Vagina (tissue), 2 donors: ENCODE measurements at places on chromosomes 5 and 9.

- H3K27ac ChIP-seq, result peak overlapping the region; percentile 45
- no peak overlapping the region for H3K4me3 ChIP-seq
- no peaks in the 10 kb centered on the region for H3K36me3 ChIP-seq
- H3K4me1 ChIP-seq, result peaks cover 45% of the 10 kb centered on the region
- H3K27me3 ChIP-seq, result no peaks in the 10 kb centered on the region
- no peak for DNase-seq
These were observed 28.8 kb downstream of the PRRX2 start for GRCh38 chr9:129694243-129694646.

DNA sequence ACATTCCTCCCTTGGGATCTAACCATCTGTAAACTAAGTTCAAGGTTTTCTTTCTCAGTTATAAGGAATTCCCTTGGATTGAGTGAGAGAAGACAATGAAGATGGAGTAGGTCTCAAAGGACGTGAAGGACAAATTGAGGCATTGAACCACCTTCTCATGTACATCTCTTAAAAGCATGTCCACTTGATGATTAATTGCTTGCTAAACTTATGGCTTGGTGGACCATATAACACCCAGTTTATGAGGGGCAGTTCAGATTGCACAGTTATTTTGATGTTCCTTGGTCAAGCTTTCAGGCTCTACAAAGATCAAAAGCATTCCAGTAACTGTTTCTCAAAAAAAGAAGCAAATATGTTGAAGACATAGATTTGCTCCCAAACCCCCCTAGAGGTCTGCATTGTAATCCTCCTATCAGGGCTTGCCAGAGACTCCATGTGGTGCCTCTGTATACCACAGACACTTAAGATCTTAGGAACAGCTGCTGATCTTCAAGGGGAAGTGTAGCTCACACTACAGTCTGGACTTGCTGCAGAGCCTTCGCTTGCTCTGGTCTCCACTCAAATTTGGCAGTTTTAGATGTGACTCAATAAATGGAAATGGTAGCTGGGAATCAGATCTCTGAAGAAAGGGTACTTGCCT lies 56.9 kb upstream of the ALDH1A1 start:
- no peak overlapping the region for H3K4me3 ChIP-seq
- no peak for DNase-seq
- no peak overlapping the region for H3K27ac ChIP-seq
- no peaks in the 10 kb centered on the region for H3K4me1 ChIP-seq
- H3K36me3 ChIP-seq, result no peaks in the 10 kb centered on the region

- no peaks in the 10 kb centered on the region for H3K36me3 ChIP-seq
- no peak overlapping the region for H3K4me3 ChIP-seq
- H3K27ac ChIP-seq, result no peak overlapping the region
- no peak for DNase-seq
These were observed 2.7 kb downstream of the CDO1 start for GRCh38 chr5:115813719-115814118.

DNA sequence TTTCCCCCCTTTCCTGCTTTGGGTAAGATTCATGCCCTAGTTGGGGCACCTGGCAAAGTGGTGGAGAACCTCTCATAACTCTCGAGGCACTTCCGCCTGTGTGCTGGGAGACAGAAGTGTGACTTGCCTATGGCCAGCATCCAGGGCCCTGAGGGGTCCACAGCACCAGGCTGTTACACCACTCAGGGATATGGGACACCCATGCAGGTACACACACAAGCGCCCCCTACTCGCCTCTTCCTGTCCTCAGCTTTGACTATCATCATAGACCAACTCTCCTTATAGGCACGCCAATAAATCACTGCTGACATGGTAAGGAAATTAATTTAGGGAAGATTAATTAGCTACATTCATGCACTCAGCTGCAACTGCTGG lies 45.4 kb downstream of the SHB start:
- peaks cover 81% of the 10 kb centered on the region for H3K4me1 ChIP-seq
- H3K27me3 ChIP-seq, result no peaks in the 10 kb centered on the region
- H3K4me3 ChIP-seq, result no peak overlapping the region
- H3K27ac ChIP-seq, result peak overlapping the region; percentile 49
